Colonic mucosa (tissue), 4 donors: ENCODE measurements at places on chromosomes 11 and 22. TPM values are rescaled to one million over a fixed set of nuclear protein-coding genes. Genes with fewer than 3 reads are reported as not detected.

- no peak for DNase-seq
Observed at GRCh38 chr11:106463796-106464201, 386.3 kb downstream of the AASDHPPT start.

DNA sequence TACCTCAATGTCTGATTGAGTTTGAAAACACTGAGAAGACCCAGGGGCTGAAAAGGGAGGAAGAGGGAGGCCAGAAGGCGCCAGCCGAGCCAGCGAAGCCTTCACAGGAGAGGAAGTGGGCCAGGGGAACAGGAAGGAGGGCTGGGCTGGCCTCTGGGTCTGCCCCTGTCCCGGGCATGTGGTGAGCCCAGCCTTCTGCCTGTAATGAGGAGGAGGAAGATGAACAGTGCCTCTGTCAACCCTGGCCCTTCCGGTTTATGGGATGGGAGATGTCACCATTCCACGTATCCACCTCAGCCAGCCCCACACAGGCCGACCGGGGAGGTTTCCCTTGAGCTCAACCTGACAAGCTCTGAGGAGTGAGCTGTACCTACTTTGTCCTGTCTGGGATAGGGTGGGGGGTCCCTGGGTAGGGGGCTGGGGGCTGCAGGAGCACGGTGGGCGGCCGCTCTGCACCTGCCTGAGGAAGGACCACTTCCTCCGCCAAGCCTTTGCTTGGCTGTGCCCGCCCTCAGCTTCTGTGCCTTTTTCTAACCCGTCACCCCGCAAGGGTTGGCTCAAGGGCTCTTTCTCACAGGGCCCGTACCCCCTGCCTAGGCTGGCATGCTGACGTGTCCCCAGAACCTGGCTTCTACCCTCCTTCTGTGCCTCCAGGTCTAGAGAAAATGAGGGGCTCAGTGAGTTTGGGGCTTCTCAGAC, 2.0 kb downstream of the PARVG start:
- peak; percentile 45 for DNase-seq

DNA sequence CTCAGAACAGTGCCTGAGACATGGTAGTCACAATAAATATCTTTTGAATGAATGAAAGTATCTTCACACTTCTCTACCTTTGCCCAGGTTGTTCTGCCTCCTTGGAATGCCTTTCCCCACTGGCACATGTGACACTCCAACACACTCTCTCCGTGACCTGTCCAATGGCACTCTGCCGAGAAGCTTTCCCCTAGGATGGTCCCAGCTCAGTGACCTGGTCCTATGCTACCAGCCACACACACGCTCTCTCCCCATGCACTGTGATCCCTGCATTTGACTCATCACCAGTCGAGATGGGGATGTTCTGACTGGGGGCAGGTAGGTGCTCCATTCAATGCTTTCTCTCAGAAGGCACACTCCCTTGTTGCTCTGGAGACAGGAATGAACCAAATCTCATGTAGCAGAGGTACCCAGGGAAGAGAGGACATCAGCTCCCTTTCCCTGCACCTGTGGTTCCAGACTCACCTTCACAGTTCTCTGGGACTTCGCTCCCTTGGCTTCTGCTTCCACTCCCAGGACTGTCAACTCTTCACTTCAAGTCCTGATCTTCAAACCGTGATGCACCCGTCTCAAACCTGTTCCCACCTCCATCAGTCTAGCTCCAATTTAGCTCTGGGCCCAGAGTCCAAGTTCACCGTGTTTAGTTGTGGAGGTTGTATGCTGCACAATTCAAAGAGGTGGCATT, 30.7 kb upstream of the LMO1 start:
- DNase-seq, result no peak

Gene TXNRD2
- 29.5 TPM for total RNA-seq

- no peak for DNase-seq
Observed at GRCh38 chr22:43967069-43967468, 11.8 kb downstream of the SAMM50 start.

Gene PRRG4
- total RNA-seq, result 11.5 TPM

- DNase-seq, result peak; percentile 71
Observed at GRCh38 chr22:32202539-32203180, 2.2 kb downstream of the RFPL2 start.

GRCh38 chr11:10866893-10867331, 9.1 kb upstream of the ZBED5 start:
- DNase-seq, result no peak
